ENCODE measurements at places on chromosomes 3 and 15. TPM values are rescaled to one million over a fixed set of nuclear protein-coding genes. Genes with fewer than 3 reads are reported as not detected.

GRCh38 chr15:62983956-62984355, 58.6 kb upstream of the TPM1 start:
- no peak overlapping the region for H3K27ac ChIP-seq
- no peaks in the 10 kb centered on the region for H3K36me3 ChIP-seq
- peaks cover 23% of the 10 kb centered on the region for H3K27me3 ChIP-seq
- no peaks in the 10 kb centered on the region for H3K4me1 ChIP-seq
- DNase-seq, result no peak

DNA sequence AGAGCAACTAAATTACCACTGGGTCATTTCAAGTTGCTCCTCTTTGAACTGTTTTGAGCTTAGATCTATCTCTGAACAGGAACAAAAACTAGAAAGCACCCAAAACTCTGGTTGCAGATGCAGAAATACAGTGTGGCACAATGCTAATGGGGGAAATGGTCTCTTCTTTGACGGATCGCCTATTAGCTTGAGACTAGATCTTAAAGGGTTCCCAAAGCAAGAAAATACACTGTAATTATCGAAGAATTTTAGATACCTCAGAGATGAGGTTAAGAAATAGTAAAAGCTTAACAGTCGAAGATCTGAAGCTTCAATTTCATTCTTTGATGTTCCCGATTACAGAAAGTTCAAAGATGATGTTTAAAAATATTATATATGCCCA, 818 bp downstream of the PPP1R2 start:
- H3K4me3 ChIP-seq, result peak overlapping the region; percentile 86
- H3K27me3 ChIP-seq, result no peaks in the 10 kb centered on the region
- peaks cover 73% of the 10 kb centered on the region for H3K4me1 ChIP-seq
- DNase-seq, result no peak
- H3K27ac ChIP-seq, result peak overlapping the region; percentile 94
- peaks cover 20% of the 10 kb centered on the region for H3K36me3 ChIP-seq

DNA sequence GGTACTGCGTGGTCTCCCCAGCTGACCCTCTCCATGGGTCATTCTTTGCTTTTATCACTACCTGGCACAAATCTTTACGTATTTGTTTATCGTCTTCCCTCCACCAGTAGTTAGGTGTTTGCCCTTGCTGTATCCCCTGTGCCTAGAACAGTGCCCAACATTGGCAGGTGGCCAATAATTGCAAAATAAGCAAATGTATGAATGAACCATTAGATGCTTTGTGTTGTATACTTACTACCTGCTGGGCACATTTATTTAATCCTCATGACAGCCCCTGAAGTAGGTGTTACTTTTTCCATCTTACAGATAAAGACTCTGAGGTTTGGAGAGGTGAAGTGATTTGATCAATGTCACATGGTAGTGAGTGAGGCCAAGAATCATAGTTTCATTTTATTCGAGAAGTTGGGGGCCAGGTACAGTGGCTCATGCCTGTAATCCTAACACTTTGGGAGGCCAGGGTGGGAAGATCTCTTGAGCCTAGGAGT, 2.0 kb upstream of the TWF2 start:
- no peak for DNase-seq
- H3K27ac ChIP-seq, result peak overlapping the region; percentile 94
- H3K4me1 ChIP-seq, result peaks cover 74% of the 10 kb centered on the region

DNA sequence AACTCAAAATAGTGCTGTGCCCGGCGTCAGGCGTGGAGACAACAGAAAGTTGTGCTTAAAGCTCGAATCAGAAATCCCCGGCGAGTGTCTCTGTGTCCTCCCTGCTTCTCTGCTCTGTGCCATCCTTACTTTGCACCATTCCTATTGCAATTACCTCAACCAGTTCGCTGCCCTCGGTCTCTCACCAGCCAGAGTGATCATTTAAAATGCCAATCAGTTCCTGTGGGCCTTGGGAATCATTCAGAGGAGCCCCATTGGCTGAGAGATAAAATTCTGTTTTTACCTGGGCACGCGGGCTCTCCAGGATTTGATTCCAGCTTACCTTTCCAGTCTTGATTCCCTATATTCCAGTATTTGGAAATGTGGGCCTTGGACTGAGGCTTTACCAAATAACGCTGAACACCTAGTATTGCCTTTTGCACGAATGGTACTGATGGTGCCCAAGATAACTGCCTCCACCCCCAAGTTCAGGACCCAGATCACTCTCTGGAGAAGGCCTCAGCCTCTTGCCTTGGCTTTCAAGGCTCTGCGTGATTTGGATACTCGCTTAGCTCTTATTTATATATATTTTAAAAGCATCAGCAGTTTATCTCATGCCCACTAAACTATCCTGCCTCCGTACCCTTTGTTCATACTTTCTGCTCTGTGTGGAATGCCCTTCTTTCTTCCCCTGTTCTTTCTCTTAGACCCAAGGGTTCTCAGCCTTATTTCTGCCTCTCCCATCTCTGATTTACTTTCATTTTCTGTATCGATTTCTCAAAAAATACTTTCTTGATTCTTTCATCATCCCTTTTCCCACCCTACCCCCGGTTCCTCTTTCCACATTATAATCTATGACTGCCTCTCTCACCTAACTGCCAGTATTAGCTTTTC, 863 bp downstream of the PSMA4 start:
- no peaks in the 10 kb centered on the region for H3K27me3 ChIP-seq
- peak overlapping the region; percentile 84 for H3K4me3 ChIP-seq
- H3K36me3 ChIP-seq, result peaks cover 39% of the 10 kb centered on the region
- H3K27ac ChIP-seq, result peak overlapping the region; percentile 92
- H3K4me1 ChIP-seq, result peaks cover 35% of the 10 kb centered on the region

DNA sequence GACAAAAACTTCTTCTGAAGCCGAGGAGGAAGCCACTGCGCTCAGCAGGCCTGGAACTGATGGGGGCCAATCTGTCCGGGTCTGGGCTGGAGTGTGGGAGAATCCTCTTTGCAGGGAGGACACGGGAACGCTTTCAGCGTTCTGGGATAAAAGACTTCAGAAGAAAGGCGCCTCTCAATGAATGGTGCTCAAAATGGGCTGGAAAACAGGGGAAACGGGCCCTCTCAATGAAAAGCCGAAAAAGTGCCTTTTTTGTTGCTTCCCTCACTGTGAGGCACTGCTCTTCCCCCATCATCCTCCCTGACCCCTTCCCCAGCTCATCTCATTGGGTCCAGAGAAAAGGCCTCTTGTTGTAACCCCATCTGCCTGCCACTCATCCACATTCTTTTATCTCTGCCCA, 119.5 kb upstream of the LRIG1 start:
- DNase-seq, result no peak
- H3K36me3 ChIP-seq, result no peaks in the 10 kb centered on the region
- no peak overlapping the region for H3K4me3 ChIP-seq
- no peaks in the 10 kb centered on the region for H3K27me3 ChIP-seq
- peaks cover 5% of the 10 kb centered on the region for H3K4me1 ChIP-seq

GRCh38 chr3:160758929-160759577, 3.0 kb downstream of the PPM1L start:
- DNase-seq, result no peak
- peaks cover 30% of the 10 kb centered on the region for H3K4me1 ChIP-seq
- peaks cover 3% of the 10 kb centered on the region for H3K36me3 ChIP-seq
- no peak overlapping the region for H3K27ac ChIP-seq
- no peak overlapping the region for H3K4me3 ChIP-seq

- H3K27ac ChIP-seq, result no peak overlapping the region
- no peak overlapping the region for H3K4me3 ChIP-seq
- H3K4me1 ChIP-seq, result no peaks in the 10 kb centered on the region
Measured at GRCh38 chr3:65674226-65674625, 364.5 kb downstream of the MAGI1 start.

GRCh38 chr3:148840451-148840850, 12.8 kb downstream of the CPB1 start:
- no peak overlapping the region for H3K27ac ChIP-seq
- DNase-seq, result no peak

- H3K27ac ChIP-seq, result peak overlapping the region; percentile 93
- H3K4me3 ChIP-seq, result peak overlapping the region; percentile 92
- H3K27me3 ChIP-seq, result no peaks in the 10 kb centered on the region
- peak; percentile 72 for DNase-seq
Measured at GRCh38 chr15:31328428-31328968, 1.9 kb downstream of the KLF13 start.

DNA sequence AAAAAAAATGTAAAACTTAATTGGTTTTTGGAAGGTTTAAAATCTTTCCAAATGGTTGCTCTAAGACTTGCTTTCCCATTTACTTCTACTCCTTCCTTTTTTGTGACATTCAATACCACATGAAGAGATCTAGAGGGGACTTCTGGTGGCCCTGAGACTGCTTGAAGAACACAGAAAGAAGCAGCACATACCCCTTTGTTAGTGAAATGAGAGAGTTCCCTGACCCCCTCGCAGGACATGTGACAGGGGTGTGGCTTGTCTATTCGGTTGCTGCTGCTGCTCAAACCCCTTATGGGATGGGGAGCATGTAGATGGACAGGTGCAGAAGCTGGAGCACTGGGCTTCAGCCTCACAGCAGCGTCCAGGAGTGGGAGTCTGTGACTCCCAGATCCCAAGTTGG, 71.0 kb downstream of the ZMAT3 start:
- peaks cover 10% of the 10 kb centered on the region for H3K4me1 ChIP-seq
- H3K4me3 ChIP-seq, result no peak overlapping the region
- no peaks in the 10 kb centered on the region for H3K27me3 ChIP-seq
- no peak for DNase-seq
- H3K36me3 ChIP-seq, result peaks cover 5% of the 10 kb centered on the region

DNA sequence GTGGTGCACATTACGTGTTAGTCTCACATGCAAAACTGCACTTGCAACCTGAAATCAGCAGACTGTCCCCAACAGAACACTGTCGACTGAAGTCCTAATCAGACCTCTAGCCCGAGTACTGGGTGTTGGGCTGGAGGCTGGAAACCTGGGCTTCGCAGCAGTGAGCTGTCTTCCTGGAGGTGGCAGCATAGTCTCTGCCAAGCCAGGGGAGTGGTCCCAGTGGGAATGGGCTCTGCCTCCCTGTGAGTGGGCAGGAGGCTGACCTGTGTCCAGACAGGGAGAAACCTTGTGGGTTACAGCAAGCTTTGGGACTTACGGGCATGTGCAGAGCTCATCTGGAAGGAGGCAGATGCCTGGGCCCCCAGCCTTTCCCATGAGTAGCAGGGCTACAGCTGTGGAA, 38.2 kb upstream of the MYZAP start:
- DNase-seq, result no peak
- H3K36me3 ChIP-seq, result no peaks in the 10 kb centered on the region
- no peaks in the 10 kb centered on the region for H3K27me3 ChIP-seq
- H3K4me1 ChIP-seq, result no peaks in the 10 kb centered on the region
- H3K27ac ChIP-seq, result no peak overlapping the region
- no peak overlapping the region for H3K4me3 ChIP-seq

DNA sequence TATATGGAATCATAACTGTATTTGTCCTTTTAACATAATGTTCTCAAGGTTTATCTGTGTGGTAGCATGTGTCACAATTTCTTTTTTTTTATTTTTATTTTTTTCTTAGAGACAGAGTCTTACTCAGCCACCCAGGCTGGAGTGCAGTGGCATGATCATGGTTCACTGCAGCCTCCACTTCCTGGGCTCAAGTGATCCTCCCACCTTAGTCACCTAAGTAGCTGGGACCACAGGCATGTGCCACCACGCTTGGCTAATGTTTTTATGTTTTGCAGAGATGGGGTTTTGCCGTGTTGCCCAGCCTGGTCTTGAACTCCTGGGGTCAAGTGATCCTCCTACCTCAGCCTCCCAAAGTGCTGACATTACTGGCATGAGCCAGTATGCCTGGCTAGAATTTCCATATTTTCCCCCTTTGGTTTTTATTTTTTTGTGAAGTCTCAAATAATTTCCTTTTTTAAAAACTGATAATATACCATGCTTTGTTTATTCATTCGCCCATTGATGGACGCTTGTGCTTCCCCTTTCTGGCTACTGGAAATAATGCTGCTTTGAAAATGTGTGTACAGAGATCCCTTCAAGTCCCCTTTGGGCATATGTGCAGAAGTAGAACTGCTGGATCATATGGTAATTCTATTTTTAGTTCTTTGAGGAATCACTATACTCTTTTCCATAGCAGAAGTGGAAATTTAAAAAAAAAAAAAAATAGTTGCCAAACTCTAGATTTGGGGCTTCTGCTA, 28.4 kb downstream of the TMEM40 start:
- peaks cover 4% of the 10 kb centered on the region for H3K27me3 ChIP-seq
- H3K36me3 ChIP-seq, result no peaks in the 10 kb centered on the region
- H3K4me1 ChIP-seq, result no peaks in the 10 kb centered on the region
- DNase-seq, result no peak
- no peak overlapping the region for H3K27ac ChIP-seq
- H3K4me3 ChIP-seq, result no peak overlapping the region

DNA sequence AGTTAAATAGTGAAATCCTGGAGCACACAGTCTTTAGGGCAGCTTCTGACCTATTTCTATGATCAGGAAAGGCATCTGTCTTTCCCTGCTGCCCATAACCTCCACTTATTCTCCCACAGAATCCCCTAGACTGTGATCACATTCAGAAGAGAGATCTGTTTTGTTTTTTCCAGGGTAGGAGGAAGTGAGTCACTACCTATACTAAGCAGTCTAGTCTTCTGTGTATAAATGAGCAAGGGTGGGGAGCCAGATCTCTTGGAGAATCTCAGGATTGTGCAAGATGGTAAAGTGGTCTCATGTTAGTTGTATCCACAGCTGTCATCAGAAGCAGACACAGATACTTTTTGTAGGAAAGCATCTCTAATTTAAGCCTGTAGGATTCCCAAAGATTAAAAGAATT, 11.8 kb upstream of the FBXO22 start:
- H3K27ac ChIP-seq, result peak overlapping the region; percentile 25
- H3K4me1 ChIP-seq, result peaks cover 14% of the 10 kb centered on the region
- H3K4me3 ChIP-seq, result no peak overlapping the region
- no peaks in the 10 kb centered on the region for H3K27me3 ChIP-seq
- no peak for DNase-seq
- H3K36me3 ChIP-seq, result peaks cover 36% of the 10 kb centered on the region

DNA sequence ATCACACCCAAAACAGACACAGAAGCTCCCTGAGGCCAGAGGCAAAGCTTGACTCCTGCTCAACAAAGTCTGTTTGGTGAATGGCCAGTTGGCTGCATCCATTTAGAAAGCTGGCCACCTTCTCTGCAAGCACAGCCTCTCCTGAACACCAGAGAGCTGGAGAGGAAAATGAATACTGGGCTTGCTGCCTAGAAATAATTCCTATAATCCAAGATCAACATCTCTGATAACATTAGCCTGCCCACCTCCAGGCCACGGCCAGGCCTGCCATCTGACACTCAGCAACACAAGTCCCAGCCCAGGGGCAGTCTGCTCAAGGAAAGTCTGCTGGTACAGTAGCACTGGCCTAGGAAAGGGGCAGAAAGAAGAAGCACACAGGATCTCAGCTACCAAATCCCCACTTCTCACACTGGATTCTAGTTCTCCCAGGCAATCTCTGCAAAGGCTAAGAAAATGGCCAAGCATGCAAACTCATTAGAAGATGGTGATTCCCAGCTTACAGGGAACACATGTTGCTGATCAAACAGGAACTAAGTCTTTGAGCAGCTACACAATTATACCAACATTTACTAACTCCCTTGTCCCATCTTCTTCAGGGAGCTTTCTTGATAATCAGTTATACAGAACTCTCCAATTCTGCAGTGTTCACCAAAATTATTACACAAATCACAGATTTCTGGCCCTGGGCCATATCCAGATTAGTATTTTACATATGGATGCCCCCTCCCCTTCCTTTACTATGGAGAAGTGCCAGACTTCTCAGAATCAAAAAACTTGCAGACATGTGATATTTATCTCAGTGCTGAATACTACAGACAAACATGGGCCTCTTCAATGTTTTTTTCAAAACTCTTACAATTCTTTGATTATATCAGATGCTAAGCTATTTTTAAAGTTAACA, 9.9 kb downstream of the TBC1D2B start:
- H3K27ac ChIP-seq, result peak overlapping the region; percentile 92
- peaks cover 16% of the 10 kb centered on the region for H3K4me1 ChIP-seq
- H3K27me3 ChIP-seq, result no peaks in the 10 kb centered on the region
- peaks cover 15% of the 10 kb centered on the region for H3K36me3 ChIP-seq
- DNase-seq, result no peak

The AADACL2 gene
- total RNA-seq, result not detected
